Epithelial cell of alveolus of lung (primary cell): ENCODE measurements at places on chromosomes 2 and 18. TPM values are rescaled to one million over a fixed set of nuclear protein-coding genes. Genes with fewer than 3 reads are reported as not detected.

The GNLY gene
- 0.24 TPM in 1 of 2 replicates, not detected in the other for total RNA-seq

The FBXO15 gene
- 0.91 TPM in 1 of 2 replicates, not detected in the other for total RNA-seq

The SERPINB12 gene
- total RNA-seq: not detected in 2 replicates

The MOCOS gene
- total RNA-seq: 1.3 and 1.4 TPM in 2 replicates

The SOX11 gene
- total RNA-seq: 9.6 and 21.8 TPM in 2 replicates

The ASXL3 gene
- 1.2 and 2.2 TPM in 2 replicates for total RNA-seq

The TUBA3E gene
- not detected in 2 replicates for total RNA-seq

The ACMSD gene
- not detected in 2 replicates for total RNA-seq

The NAGK gene
- total RNA-seq: 49.3 and 80.2 TPM in 2 replicates

The RGPD3 gene
- under 0.01 and 0.13 TPM in 2 replicates for total RNA-seq

The FER1L5 gene
- under 0.01 and 0.16 TPM in 2 replicates for total RNA-seq

The LIPG gene
- 2.5 and 58.8 TPM in 2 replicates for total RNA-seq

The NABP1 gene
- 10.6 and 13.7 TPM in 2 replicates for total RNA-seq

The ERCC3 gene
- 22.2 and 25.6 TPM in 2 replicates for total RNA-seq

The NLRC4 gene
- not detected in 2 replicates for total RNA-seq

The PDE11A gene
- 0.13 TPM in 1 of 2 replicates, not detected in the other for total RNA-seq

The NFATC1 gene
- total RNA-seq: 5.4 and 7.6 TPM in 2 replicates

The KRTCAP3 gene
- total RNA-seq: 2.7 TPM in 1 of 2 replicates, not detected in the other

The ORC2 gene
- 8.0 and 10.7 TPM in 2 replicates for total RNA-seq

The COBLL1 gene
- total RNA-seq: 0.56 and 4.3 TPM in 2 replicates

The GNAL gene
- total RNA-seq: 0.26 and 1.8 TPM in 2 replicates

The RTP5 gene
- not detected in 2 replicates for total RNA-seq

The SMC6 gene
- total RNA-seq: 14.0 and 16.3 TPM in 2 replicates

The NTSR2 gene
- total RNA-seq: not detected in 2 replicates

The SERPINB10 gene
- total RNA-seq: not detected in 2 replicates

The GRP gene
- not detected in 2 replicates for total RNA-seq

The CDH20 gene
- 0.13 TPM in 1 of 2 replicates, not detected in the other for total RNA-seq

The DLX2 gene
- not detected in 2 replicates for total RNA-seq

The ATP6V1B1 gene
- total RNA-seq: 0.40 and 4.1 TPM in 2 replicates

The DSC3 gene
- total RNA-seq: 1.4 and 2.5 TPM in 2 replicates

The C2orf66 gene
- 0.24 TPM in 1 of 2 replicates, not detected in the other for total RNA-seq

The HNMT gene
- total RNA-seq: 36.8 and 39.8 TPM in 2 replicates

The OXER1 gene
- total RNA-seq: 0.13 and 0.32 TPM in 2 replicates

The RAB17 gene
- total RNA-seq: not detected in 2 replicates

The TTC31 gene
- 13.1 and 31.8 TPM in 2 replicates for total RNA-seq

The ZNF804A gene
- 4.2 and 7.5 TPM in 2 replicates for total RNA-seq

The SLC9A4 gene
- not detected in 2 replicates for total RNA-seq

The SIGLEC15 gene
- total RNA-seq: 1.0 TPM in 1 of 2 replicates, not detected in the other

The LINC00305 gene
- not detected in 2 replicates for total RNA-seq

The ATG4B gene
- 58.7 and 69.3 TPM in 2 replicates for total RNA-seq

The TGIF1 gene
- 84.1 and 113 TPM in 2 replicates for total RNA-seq

The CHRNG gene
- total RNA-seq: 3.3 TPM in 1 of 2 replicates, not detected in the other

The HNRNPA3 gene
- total RNA-seq: 31.0 and 50.5 TPM in 2 replicates

The SLC1A4 gene
- total RNA-seq: 2.5 and 21.2 TPM in 2 replicates

The NAPG gene
- total RNA-seq: 19.2 and 21.9 TPM in 2 replicates

The TCF23 gene
- not detected in 2 replicates for total RNA-seq

The SCG2 gene
- 4.4 and 11.7 TPM in 2 replicates for total RNA-seq

The ANO7 gene
- 1.4 and 1.6 TPM in 2 replicates for total RNA-seq

The TEX44 gene
- total RNA-seq: not detected in 2 replicates

The ATP6V1C2 gene
- total RNA-seq: not detected in 2 replicates

The STPG4 gene
- total RNA-seq: 1.0 TPM in 1 of 2 replicates, not detected in the other

The GPR75 gene
- total RNA-seq: 0.52 and 2.1 TPM in 2 replicates

The PRKAG3 gene
- 0.40 TPM in 1 of 2 replicates, not detected in the other for total RNA-seq

The MTLN gene
- 31.9 and 55.6 TPM in 2 replicates for total RNA-seq

The CRYGC gene
- not detected in 2 replicates for total RNA-seq
